HFFc6 (cell line): ENCODE measurements at places on chromosomes 7 and 10. TPM values are rescaled to one million over a fixed set of nuclear protein-coding genes. Genes with fewer than 3 reads are reported as not detected.
A peak's percentile ranks its signal among the peaks of the same experiment; 100 is the strongest.

DNA sequence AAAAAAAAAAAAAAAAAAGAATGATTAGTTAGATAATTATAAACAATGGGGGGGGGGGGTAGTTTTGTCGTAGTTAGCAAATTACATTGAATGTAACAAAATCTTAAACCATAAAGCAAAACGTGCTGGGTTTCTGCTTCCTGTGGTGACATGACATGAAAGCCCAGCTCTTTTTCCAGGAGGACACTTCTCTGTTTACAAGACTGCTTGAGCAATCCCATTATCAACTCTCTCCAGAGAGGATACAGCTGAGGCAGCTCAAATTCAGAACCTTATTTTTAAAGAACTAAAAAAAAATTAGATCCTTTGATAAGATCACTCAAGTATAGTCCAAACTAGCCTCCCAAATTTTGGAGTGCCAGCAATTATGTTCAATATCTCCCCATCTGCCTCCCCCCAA, 58.6 kb downstream of the ADRB1 start:
- no peak overlapping the region for H3K4me3 ChIP-seq
- no peak overlapping the region for H3K27ac ChIP-seq

Gene FGL2
- not detected in 3 replicates for total RNA-seq

Gene CPA1
- total RNA-seq: not detected in 3 replicates

Gene TFPI2
- 34.9 to 85.6 TPM (median 56.0 TPM) in 3 replicates for total RNA-seq

- H3K27ac ChIP-seq: no peak overlapping the region
- DNase-seq: no peak
- peak overlapping the region; percentile 7; the same call in 1 of the 2 replicates for H3K4me3 ChIP-seq
- H3K4me1 ChIP-seq: peaks cover 10% of the 10 kb centered on the region; the same call in 1 of the 2 replicates
Observed at GRCh38 chr7:136617176-136617575, 251.3 kb upstream of the CHRM2 start.

Gene CRYGN
- not detected in 3 replicates for total RNA-seq

Gene FEZF1
- not detected in 2 replicates for total RNA-seq

GRCh38 chr7:104803931-104804330, 210.1 kb upstream of the KMT2E start:
- no peak overlapping the region for H3K27ac ChIP-seq
- H3K4me1 ChIP-seq: no peaks in the 10 kb centered on the region
- DNase-seq: no peak
- no peak overlapping the region for H3K4me3 ChIP-seq
- H3K36me3 ChIP-seq: no peaks in the 10 kb centered on the region
- peaks cover 5% of the 10 kb centered on the region for H3K27me3 ChIP-seq

Gene LIPN
- not detected in 3 replicates for total RNA-seq

- no peak overlapping the region for H3K27ac ChIP-seq
- H3K36me3 ChIP-seq: no peaks in the 10 kb centered on the region
- no peak overlapping the region for H3K4me3 ChIP-seq
- H3K27me3 ChIP-seq: peaks cover 2% of the 10 kb centered on the region
- H3K4me1 ChIP-seq: peaks cover 45% of the 10 kb centered on the region
Observed at GRCh38 chr7:33720139-33720538, 185.2 kb upstream of the BMPER start.

DNA sequence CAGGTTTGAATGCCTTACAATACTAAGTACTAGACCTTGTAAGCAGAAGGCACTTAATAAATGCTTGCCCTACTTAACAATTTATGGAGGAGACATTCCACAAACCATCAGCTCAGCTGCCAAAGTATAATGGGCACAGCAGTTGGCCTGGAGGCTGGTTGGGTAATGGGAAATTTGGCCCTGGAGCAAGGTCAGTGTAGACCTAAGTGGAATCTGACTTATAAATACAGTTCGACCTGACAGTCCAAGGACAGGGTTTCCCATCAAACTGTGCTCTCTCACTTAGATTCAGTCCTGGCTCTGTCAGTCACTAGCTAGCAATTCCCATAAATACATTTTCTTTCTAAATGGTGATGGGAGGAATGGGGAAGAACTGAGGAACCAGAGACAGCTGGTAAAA, 62.6 kb upstream of the ABCB4 start:
- no peak for DNase-seq
- no peaks in the 10 kb centered on the region for H3K36me3 ChIP-seq
- no peak overlapping the region for H3K4me3 ChIP-seq

GRCh38 chr7:70680306-70680705, 451.6 kb upstream of the GALNT17 start:
- DNase-seq: no peak
- no peak overlapping the region for H3K4me3 ChIP-seq
- no peaks in the 10 kb centered on the region for H3K4me1 ChIP-seq
- H3K27me3 ChIP-seq: no peaks in the 10 kb centered on the region; the same call in none of the 2 replicates
- H3K27ac ChIP-seq: no peak overlapping the region

- H3K27ac ChIP-seq: no peak overlapping the region
- H3K27me3 ChIP-seq: peaks cover 16% of the 10 kb centered on the region
- no peak for DNase-seq
- no peaks in the 10 kb centered on the region for H3K4me1 ChIP-seq
Observed at GRCh38 chr10:13054844-13055243, 45.1 kb upstream of the OPTN start.

DNA sequence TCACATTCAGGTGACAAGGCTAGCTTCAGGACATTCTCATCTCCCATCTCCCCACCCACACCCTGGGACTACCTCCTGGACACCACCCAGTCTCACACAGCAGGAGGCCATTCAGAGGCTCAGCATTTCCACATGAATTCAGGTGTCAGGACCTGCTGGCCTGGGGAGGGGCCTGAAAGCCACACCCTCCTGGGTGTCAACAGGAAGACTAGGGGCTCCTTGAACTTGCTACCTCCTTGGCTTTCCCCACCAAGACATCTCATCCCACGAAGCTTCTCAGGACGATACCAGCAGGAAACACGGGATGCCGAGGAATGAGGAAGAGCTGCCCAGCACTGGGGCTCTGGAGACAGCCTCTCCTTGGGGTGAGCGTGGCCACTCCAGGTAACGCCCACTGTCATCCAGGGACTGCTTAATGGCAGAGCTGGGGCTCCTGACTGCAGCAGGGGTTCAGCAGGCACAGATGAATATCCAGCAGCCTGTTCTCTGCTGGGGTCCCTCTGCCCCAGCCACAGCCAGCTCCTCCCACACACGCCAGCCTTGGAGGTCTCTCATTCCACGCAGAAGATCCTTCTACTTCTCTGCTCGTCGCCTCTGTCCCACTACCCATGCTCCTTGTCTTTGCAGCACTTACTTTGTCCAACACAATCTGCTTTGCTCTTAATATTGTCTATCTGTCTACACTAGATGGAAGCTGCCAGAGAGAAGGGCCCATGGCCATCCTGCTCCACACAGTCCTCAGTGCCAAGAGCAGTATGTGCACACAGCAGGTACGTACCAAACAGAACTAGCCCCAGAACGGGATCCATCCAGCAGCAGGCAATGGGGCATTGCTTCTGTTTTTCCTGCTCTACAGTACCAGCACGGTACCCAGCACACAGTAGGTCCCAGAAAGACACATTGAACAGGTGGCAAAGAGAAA, 88.7 kb downstream of the FAM53B start:
- no peaks in the 10 kb centered on the region for H3K4me1 ChIP-seq
- no peak overlapping the region; the same call in 1 of the 2 replicates for H3K27ac ChIP-seq
- H3K36me3 ChIP-seq: no peaks in the 10 kb centered on the region
- H3K27me3 ChIP-seq: peaks cover 3% of the 10 kb centered on the region

DNA sequence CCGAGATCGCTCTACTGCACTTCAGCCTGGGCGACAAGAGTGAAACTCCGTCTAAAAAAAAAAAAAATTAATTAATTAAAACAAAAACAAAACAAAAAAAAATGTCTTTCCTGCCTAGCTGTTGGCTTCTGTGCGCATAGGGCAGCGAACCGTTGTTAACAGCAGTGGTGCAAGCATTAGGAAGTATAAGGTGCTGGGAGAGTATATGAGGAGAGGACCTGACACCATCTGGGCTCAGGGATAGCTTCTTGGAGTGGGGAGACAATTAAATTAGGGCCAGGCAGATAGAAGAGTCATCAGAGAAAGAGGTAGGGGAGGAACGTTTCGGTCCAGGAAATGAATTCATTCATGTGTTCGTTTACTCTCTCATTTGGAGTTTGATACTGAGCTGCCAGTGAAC, 46.2 kb upstream of the EZH2 start:
- no peaks in the 10 kb centered on the region for H3K4me1 ChIP-seq
- no peaks in the 10 kb centered on the region for H3K36me3 ChIP-seq
- H3K4me3 ChIP-seq: no peak overlapping the region
- H3K27me3 ChIP-seq: peaks cover 5% of the 10 kb centered on the region
- no peak for DNase-seq

Gene GNAT3
- total RNA-seq: 0.21 to 0.26 TPM in 2 of 3 replicates, not detected in the other

GRCh38 chr7:157615101-157615817, 278.5 kb downstream of the DNAJB6 start:
- peaks cover 6% of the 10 kb centered on the region for H3K27me3 ChIP-seq
- no peak for DNase-seq
- H3K4me3 ChIP-seq: no peak overlapping the region

DNA sequence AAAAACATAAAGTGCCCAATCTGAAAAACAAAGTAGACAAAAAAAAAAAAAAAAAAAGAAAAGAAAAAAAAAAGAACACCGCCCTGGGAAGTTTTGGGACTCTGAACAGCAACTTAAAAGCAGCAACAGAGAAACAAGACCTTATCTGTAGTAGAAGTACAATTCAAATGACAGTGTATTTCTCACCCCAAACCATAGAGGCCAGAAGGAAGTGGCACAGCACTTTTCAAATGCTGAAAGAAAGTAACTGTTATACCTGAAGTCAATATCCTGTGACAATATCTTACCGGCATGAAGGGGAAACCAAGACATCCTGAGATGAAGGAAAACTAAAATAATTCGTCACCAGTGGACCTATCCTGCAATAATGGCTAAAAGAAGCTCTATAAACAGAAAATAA, 112.1 kb downstream of the DNAJC1 start:
- H3K4me1 ChIP-seq: no peaks in the 10 kb centered on the region
- H3K36me3 ChIP-seq: peaks cover 34% of the 10 kb centered on the region
- H3K27me3 ChIP-seq: no peaks in the 10 kb centered on the region; the same call in none of the 2 replicates
- no peak overlapping the region for H3K4me3 ChIP-seq

GRCh38 chr10:24207781-24208611, 942 bp upstream of the KIAA1217 start:
- no peak for DNase-seq
- no peaks in the 10 kb centered on the region for H3K36me3 ChIP-seq
- peaks cover 9% of the 10 kb centered on the region; the same call in 1 of the 2 replicates for H3K27me3 ChIP-seq
- peak overlapping the region; percentile 89 for H3K4me3 ChIP-seq
- peaks cover 31% of the 10 kb centered on the region for H3K4me1 ChIP-seq

- H3K27me3 ChIP-seq: peaks cover 33% of the 10 kb centered on the region
- no peak overlapping the region for H3K4me3 ChIP-seq
- H3K4me1 ChIP-seq: peaks cover 18% of the 10 kb centered on the region
- DNase-seq: no peak
- H3K27ac ChIP-seq: no peak overlapping the region
Observed at GRCh38 chr7:1200045-1200444, 32.6 kb upstream of the UNCX start.

DNA sequence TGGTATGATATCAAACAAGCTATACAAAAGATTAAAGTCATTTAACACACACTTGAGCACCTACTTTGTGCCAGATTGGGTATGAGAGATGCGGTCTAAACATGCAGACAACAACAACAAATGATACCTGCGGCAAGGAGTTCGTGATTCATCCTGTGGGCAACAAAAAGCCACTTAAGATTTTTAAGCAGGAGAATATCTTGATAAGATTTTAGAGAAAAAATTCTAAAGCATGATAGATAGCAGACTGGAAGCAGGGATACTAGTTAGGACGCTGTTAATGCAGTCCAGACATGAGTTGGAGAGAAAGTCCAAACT, 1.6 kb upstream of the KBTBD2 start:
- H3K4me3 ChIP-seq: peak overlapping the region; percentile 91; the same call in 1 of the 2 replicates
- no peak for DNase-seq
- peaks cover 39% of the 10 kb centered on the region for H3K4me1 ChIP-seq
- peak overlapping the region; percentile 95 for H3K27ac ChIP-seq
- H3K36me3 ChIP-seq: peaks cover 9% of the 10 kb centered on the region; the same call in 1 of the 2 replicates

Gene EPO
- not detected in 3 replicates for total RNA-seq

Gene CCL24
- not detected in 3 replicates for total RNA-seq

GRCh38 chr7:111363099-111363498, 199.2 kb downstream of the IMMP2L start:
- peak overlapping the region; percentile 68 for H3K27ac ChIP-seq
- no peaks in the 10 kb centered on the region for H3K27me3 ChIP-seq
- DNase-seq: peak; percentile 48
- H3K4me1 ChIP-seq: peaks cover 52% of the 10 kb centered on the region
- H3K4me3 ChIP-seq: peak overlapping the region; percentile 73
- no peaks in the 10 kb centered on the region for H3K36me3 ChIP-seq

Gene SLC26A4
- 0.13 to 0.18 TPM (median 0.18 TPM) in 3 replicates for total RNA-seq

DNA sequence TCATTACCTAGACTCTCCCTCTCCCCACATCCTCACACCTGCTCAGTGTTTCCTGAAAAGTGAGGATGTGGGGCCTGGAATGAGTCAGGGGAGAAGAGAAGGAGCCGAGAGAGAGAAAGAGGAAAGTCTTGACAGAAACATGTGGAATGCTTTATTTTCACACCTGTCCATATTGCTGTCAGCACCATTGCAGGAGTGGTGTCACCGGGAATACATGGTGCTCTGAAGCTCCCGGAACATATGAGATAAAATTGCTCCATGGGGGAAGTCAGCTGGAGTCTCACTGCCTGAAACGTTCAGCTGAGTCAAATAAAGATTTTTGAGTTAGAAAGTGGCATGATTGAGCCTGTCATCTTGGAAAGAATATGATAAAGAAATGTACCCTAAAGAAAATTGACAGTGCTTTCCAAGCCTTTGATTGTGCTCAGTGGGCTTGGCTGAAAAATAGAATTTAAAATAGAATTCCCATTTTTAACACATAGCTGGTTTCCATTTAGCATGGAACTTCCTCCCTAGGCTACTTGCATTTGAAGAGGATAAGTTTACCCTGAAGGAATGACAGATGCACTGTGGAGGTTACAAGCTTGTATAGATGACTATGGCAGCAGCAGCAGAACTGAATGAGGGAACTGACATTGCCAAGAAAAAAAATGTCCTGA, 182.4 kb downstream of the PCLO start:
- H3K4me1 ChIP-seq: no peaks in the 10 kb centered on the region
- H3K4me3 ChIP-seq: no peak overlapping the region
- DNase-seq: no peak
- H3K36me3 ChIP-seq: no peaks in the 10 kb centered on the region
- no peak overlapping the region for H3K27ac ChIP-seq

GRCh38 chr10:131021969-131022368, 289.6 kb downstream of the TCERG1L start:
- no peaks in the 10 kb centered on the region; the same call in 1 of the 2 replicates for H3K27me3 ChIP-seq
- no peak overlapping the region for H3K4me3 ChIP-seq
- peaks cover 6% of the 10 kb centered on the region; the same call in 1 of the 2 replicates for H3K36me3 ChIP-seq
- H3K27ac ChIP-seq: no peak overlapping the region

Gene SEMA3C
- 53.1 to 77.5 TPM (median 70.1 TPM) in 3 replicates for total RNA-seq

DNA sequence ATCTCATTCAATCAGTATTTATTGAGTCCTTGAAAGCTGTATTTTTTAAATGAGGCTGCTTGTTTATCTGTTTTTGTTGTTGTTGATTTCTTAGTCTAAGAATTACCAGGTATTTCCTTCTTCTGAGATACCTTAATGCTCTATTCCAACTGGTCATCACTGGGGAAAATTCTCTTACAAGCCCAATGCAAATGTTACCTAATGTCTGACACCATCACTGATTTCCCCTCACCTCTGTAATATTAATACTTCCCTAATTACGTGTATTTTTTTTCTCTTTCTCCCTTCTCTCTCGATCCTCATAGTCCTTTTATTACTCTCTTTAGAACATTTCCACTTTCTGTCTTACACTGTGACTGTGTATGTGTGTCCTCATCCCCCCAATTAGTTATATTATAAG, 13.9 kb downstream of the HDAC9 start:
- no peaks in the 10 kb centered on the region for H3K27me3 ChIP-seq
- H3K27ac ChIP-seq: peak overlapping the region; percentile 98
- H3K4me1 ChIP-seq: peaks cover 74% of the 10 kb centered on the region

Gene POP7
- 30.2 to 41.9 TPM (median 36.9 TPM) in 3 replicates for total RNA-seq

- H3K4me3 ChIP-seq: no peak overlapping the region
- H3K27ac ChIP-seq: no peak overlapping the region
- H3K4me1 ChIP-seq: no peaks in the 10 kb centered on the region
- H3K36me3 ChIP-seq: peaks cover 22% of the 10 kb centered on the region
Observed at GRCh38 chr7:767580-767940, 40.5 kb upstream of the PRKAR1B start.
